ENCODE measurements at places on chromosomes 12 and 14.

- DNase-seq, result peak; percentile 6
These were observed 255.3 kb downstream of the ANO2 start for GRCh38 chr12:5689773-5690172.

GRCh38 chr12:3416670-3417069, 74.3 kb upstream of the PRMT8 start:
- no peak for DNase-seq

DNA sequence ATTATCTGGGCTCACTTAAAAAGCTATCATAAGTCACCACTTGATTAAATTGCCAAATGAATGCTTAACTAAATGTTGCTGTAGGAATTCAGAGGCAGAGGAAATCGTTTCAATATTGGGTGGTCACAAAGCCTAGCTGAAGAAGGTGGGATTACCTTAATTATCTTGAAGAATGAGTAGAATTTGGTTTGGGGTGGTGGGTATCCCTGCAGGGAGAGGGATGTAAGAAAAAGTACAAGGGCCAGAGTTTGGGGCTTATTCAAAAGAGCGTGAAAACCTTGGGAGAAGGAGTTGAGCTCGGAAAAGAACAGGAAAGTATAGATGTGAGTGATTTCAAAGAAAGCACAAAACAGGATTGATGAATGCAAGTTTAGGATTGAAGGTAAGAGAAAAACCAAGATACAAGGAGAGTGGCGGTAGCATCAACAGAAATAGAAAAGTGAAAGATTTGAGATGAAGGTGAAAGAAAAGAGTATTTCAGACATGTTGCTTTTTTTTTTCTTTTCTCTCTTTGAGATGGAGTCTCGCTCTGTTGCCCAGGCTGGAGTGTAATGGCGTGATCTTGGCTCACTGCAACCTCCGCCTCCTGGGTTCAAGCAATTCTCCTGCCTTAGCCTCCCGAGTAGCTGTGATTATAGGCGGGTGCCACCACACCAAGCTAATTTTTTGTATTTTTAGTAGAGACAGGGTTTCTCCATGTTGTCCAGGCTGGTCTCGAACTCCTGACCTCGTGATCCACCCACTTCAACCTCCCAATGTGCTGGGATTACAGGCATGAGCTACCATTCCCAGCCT, 1.7 kb downstream of the BRMS1L start:
- DNase-seq, result no peak

DNA sequence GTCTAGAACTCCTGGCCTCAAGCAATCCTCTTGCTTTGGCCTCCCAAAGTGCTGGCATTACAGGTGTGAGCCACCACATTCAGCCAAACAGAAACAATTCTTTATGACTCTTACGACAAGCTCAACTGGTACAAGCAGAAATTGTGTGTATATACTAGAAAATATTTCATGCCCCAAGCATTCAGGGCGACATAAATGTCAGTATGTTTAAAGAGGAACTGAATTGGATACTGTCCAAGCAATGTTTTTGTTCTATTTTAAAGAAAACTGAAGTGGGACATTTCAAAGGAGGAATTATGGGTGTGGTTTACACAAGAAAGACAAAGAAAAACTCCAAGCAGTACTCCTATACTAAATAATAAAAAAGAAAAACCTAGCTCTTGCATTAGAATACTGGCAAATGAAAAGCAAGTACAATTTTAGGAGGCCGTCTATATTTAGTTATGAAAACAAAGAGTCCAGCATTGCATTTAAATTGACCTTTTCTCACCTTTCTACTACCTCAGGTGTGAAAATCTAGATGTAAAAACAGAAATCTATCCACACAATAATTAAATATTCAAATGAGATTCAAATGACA, 48.9 kb downstream of the PPP1R12A start:
- DNase-seq, result no peak

DNA sequence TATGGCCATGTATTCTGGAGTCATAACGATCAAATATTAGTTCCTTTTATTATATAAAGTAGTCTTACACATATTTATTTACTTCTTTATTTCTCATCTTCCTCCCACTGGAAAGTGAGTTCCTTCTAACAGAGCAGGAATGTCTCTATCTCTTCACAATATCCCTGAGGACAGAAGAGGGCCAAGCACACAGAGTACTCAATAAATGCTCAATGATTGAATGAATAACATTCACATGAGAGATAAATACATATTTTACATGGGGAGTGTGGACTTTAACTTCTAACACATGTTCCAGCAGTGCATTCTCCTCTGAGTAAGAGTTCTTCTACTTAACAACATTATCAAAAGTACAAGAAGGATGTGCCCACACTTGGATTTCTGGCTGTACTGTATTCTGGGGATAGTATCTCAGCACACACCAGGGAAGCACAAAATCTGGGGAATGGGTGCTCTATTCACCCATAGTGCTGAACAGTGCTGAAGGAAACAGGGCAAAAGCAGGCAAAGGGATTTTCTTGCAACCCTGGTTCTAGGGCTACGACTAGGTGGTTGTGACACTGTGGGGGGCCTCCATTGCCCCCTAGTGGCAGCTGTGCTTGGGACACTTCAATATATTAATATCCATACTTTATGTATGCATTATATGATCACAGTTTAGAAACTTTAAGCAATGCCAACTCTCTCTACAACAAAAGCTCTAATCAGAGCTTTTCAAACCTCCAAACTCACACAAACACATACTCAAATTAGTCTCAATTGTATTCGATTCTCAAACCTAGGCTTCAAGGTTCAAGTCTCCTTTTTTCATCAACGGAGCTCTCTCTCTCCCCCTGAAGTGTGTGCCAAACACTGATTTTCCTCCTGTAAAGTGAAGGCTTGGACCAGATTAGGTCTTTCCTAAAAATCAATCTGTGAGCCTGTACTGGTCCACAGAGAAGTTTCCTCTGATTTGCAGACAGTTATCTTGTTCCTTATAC, 115.5 kb downstream of the SLC2A13 start:
- peak; percentile 27 for DNase-seq

DNA sequence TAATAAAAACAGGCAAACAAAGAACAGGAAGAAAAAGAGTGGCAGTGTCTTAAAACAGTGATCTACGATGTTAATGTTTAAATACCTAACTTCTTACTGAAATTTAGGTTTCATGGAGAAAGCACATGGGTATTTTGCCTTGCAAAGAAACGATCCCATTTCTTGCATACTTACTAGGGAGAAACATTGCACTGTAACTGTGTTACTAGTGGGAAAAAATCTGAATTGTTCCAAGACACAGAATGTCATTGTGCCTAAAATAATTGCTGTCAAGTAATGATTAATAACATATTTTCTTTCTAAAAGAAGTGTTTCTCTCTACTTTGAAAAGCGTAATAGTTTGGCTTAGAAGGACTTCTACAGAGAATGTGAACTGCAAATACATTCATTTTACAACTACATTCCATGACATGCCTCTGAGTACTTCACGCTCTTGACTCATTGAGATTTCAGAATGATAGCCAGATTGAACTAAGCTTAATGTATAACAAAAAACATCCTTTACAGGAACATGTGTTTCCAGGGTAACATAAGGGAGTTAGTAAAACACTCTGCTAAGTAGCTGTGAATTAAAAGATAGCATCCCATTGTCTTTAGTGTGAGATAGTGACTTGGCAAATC, 256.2 kb upstream of the CPNE8 start:
- DNase-seq, result no peak

DNA sequence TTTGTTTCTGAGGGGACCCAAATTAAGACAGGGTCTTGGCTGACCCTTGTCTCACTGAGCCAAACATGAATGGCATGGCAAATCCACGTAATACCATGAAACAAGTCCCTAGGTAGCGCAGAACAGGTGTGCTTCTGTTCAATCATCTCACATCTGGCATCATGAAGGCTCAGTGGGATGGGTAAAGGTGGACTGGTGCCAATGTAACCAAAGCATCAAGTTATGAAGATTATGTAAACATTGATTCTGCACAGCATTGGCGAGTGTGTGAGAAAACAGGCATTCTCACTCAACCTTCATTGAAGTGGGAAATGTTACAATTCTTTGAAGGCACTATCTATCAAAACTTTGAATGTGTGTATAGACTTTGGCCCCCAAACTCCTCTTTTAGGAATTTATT, 41.9 kb downstream of the PTGER2 start:
- DNase-seq, result no peak

DNA sequence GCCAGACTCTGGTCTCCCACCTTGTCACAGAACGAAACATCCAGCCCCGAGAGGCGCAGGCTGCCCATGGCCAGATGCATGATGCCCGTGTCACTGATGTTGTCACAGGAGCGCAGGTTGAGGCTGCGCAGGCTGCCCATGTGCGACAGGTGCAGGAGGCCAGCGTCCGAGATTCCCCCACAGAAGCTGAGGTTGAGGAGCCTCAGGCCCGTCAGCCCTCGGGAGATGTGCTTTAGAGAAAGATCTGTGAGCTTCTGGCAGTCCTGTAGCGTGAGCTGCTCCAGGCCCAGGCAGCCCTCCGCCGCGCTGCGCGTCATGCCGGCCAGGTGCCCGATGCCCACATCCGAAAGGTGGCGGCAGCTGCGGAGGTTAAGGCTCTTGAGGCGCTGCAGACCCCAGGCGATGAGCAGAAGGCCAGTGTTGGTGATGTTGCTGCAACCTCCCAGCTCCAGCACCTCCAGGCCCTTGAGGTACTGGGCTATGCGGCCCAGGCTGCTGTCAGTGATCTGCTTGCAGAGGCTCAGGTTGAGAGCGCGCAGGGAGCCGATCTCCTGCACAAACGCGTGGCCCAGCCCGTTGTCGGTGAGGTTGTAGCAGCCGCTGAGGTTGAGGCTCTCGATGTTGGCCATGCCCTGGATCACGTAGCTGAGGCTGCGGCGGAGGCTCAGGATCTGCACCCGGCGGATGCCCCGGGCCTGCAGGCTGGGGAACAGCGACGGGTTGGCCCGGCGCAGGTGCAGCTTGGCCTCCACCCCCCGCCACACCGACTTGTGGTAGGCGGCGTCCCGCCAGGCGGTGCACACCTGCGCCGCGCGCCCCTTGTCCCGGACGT, 991 bp downstream of the FBXL14 start:
- peak; percentile 57 for DNase-seq

GRCh38 chr14:77316195-77316505, 4.5 kb downstream of the POMT2 start:
- no peak for DNase-seq

- DNase-seq, result no peak
These were observed 908.6 kb upstream of the MDGA2 start for GRCh38 chr14:48584031-48584430.

DNA sequence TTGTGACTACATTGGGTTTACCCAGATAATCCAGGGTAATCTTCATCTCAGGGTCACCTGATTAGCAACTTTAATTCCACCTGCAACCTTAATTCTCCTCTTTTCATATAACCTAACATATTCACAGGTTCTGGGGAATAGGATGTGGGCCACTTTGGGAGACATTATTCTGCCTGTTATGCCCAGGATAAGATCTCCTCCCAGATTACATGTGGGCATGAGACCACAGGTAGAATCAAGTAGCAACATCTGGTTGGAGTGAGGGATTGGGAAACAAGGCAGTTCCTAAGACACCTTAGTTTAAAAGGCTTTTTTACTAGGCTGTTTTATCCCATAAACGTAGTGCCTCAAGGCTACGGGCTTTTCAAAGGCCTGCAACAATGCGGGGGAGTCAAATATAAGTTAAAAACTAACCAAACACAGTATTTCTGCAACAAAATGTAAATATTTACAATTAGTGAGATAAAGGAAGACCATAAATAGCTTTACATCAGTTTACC, 181.5 kb downstream of the FOXA1 start:
- no peak for DNase-seq

GRCh38 chr12:52041695-52042123, 9.5 kb upstream of the NR4A1 start:
- peak; percentile 81 for DNase-seq

DNA sequence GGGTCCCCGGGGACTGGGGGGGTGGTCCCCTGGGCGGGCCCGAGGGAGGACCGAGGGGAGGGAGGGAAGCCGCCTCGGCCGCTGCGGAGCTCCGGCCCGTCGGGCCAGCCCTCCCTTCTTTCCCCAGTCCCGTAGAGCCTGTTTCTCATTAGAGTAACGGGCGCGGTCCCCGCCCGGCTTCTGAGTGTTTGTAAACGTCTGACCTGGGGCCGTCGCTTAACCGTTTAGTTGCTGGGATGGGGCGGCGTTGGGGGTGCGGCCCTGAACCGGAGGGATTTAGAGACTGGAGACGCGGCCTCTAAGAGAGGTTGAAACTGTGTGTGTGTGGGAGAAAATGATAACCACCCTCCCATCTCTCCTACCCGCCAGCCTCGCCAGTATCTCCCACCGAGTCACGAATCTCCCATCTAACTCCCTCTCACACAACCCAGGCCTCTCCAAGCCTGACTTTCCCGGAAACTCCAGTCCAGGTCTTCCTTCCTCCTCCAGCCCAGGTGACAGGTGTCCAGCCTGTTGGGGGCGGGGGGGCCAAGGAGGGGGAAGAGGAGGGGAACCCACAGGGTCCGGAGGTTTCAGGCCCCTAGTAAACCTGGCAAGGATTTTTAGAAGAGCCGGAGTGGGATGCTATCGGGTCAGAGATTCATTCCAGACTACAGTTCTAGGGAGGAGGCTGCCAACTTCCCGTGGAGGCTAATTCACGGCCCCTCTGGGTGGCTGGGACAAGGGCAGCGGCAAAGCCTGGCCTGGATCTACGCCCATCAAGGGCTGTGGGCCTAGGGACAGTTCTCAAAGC, 1.1 kb upstream of the NFATC4 start:
- DNase-seq, result peak; percentile 75

DNA sequence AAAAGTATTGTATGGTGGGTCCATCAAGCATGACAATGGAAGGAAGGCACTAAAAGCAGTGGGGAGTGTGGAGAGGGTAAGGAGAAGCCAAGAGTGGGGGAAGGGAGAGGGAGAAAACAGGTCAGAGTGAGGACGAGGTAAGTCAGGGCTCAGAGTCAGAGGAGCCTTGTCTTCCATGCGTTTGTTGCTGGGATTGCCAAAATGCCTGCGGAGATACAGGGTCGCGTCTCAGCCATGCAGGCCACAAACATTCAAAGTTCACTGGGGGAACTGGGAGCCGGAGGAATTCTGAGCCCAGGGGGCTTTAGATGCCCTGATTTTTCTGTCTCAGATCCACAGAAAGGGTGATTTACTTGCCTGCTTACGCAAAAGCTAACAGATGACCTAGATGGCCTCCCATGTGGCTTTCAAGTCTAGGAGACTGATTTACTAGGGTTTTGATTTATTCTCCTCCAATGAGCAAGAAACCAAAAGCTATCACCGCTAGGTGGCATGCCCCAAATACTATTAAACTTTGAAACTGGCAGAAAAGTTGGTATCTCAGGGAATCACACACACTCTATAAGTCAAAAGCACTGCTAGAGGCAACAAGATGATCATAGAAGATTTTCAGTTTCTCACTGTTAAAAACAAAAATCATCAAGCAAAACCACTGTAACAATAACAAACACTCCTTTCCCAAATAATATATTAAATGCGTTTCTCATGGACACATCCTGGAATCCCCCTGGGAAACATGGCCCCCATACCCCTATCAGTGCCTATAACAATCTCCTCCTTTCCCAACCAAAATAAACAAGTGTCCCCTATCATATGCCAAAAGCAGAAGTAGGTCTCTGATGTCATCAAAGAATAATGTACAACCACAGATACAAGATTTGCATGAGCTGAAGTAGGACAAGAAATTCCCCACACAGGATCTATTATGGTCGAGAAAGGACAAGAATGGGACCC, 26.6 kb upstream of the MDM1 start:
- peak; percentile 90 for DNase-seq

GRCh38 chr12:95201056-95201670, 16.1 kb downstream of the FGD6 start:
- DNase-seq, result no peak

GRCh38 chr12:53214687-53215455, 7.8 kb upstream of the ITGB7 start:
- DNase-seq, result no peak

GRCh38 chr12:18496156-18496555, 234.8 kb downstream of the PIK3C2G start:
- no peak for DNase-seq

- no peak for DNase-seq
These were observed 32.9 kb downstream of the ZFP36L1 start for GRCh38 chr14:68759937-68760336.

All from Jurkat, Clone E6-1 (cell line).